ENCODE measurements at places on chromosomes 12 and 14.

GRCh38 chr12:6072302-6072752, 52.1 kb downstream of the VWF start:
- DNase-seq, result no peak

DNA sequence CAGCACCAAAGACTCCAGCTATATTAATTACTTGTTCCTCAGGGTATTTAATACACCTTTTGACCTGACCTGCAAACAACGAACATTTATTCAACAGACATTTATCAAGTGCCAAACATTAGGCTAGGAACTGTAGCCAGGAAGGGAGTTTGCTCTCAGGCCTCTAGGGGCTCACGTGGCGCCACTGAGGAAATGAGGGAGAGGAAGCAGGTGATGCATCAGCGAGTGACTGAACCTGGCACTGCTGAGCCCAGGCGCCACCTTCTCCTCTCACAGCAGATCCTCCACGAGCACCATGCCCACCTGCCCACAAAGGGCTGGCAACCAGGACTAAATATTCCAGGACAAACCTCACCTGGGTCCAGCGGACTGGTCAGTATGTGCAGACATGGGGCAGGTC, 50.2 kb downstream of the SETD3 start:
- DNase-seq, result no peak

GRCh38 chr12:118946256-118946655, 35.1 kb upstream of the SRRM4 start:
- DNase-seq, result no peak

GRCh38 chr12:65497660-65498059, 219.2 kb downstream of the MSRB3 start:
- no peak for DNase-seq

DNA sequence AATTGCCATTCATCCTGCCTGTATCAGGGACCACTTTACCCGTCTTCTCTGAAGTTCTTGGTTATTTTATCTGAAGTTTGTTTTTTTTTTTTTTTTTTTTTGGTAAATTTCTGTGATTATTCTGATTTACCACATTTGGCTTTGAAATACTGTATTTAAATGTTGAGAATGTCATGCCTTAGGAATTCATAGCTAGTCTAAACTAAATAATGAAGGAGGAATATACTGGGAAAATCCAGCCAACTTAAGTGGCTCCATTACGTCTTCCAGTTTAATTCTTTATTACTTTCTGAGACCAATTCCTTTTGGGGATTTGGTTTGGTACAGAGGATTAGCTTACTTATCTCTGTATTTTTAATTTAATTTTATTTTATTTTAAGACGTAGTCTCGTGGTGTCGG, 60.3 kb upstream of the KCNMB4 start:
- no peak for DNase-seq

GRCh38 chr12:49952391-49953055, 2.0 kb downstream of the AQP2 start:
- no peak for DNase-seq

Data from 8988T (cell line).